ENCODE measurements at places on chromosomes 1 and 21.

DNA sequence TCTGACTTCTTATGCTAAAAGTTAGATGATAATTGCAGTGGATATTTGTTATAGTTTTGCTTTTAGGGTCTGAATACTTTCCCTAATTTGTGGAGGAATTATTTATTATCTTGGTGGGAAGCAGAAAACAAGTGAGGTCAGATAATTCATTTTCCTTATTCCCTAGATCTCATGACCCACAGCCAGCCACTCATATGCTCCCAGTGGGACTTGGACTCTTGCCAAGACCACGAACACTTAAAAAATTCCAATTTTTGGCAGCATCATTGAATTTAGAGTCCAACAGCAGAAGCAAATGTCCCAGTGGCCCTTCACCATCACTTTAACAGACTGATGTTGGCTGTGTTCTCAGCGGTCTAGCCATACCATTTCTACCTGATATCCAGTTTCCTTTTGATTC lies 204.2 kb downstream of the HMCN1 start:
- no peak for DNase-seq

- DNase-seq, result peak; percentile 29
Observed at GRCh38 chr1:7471836-7472235, 299.3 kb upstream of the VAMP3 start.

DNA sequence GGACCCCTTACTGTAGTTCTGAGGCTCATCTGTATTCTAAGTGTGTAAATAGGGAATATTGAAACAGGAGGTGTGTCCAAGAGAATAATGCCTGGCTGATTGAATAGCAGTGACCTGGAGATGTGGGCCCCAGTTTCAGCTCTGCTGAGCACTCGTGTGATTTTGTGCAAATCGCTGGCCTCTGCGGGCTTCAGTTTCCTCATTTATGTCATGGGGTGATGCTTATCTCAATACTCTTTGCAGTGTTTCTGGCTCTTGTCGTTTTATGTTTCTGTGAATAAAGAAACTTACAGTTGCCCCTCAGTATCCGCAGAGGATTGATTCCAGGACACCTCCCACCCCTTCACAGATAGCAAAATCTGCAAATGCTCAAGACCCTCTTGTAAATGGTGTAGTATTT lies 5.0 kb downstream of the COG2 start:
- DNase-seq, result no peak

DNA sequence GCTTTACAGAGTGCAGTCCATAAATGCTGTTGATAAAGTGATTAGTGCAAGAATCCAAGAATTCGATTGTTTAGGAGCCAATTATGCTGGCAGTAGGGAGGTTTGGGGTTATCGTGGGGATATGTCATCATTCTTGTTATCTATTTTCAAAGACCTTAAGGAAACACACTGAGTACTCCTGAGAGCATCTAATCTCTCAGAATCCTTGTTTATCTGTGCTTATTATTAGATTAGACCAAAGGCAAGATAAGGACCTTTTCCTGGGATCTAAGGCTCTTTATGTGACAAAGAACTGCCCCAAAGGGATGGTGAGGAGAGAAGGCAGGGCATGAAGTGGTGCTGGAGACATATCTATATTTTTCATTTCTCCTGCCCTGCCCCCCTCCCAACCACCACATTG lies 139.1 kb downstream of the TSEN15 start:
- no peak for DNase-seq

DNA sequence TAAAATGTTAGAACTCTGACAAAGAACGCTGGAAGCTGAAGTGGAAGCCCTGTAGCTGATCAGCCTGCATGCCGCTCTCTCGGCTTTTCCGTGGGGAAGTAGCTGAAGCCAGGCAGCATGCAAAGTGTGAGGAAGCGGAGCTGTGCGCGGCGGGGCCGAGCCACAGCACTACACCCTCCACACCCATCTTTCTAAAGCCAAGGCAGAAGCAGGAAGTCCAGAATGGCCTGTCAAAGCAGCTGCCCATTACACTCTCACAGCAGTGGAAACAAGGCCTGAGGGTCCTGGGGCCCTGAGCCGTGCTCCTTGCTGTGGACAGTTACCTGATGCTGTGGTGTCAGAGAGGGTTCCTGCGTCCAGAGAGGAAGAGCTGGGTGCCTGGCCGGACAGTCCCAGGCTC lies 69.6 kb downstream of the UBR4 start:
- DNase-seq, result no peak

DNA sequence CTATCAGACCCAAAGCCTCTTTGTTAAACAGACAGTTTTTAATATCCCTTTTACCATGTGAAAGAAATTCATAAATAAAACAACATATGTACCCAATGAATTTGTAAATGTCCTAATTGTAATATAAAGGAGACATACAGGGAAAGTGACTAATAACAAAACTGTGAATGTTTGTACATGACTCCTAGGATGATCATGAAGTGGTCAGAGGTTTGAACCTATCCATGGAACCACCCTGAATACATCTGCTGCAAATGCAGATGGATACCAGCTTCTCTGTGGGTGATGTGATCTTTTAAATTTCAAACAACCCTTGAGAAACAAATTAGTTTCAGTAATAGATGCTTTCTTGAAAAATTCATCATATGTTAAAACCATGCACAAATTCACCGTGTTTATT lies 16.7 kb upstream of the ACBD3 start:
- no peak for DNase-seq

- no peak for DNase-seq
Observed at GRCh38 chr21:33761441-33762036, 119.2 kb downstream of the ITSN1 start.

GRCh38 chr1:177864538-177865305 lies 105.1 kb downstream of the SEC16B start:
- peak; percentile 1 for DNase-seq

- DNase-seq, result no peak
Observed at GRCh38 chr21:32888971-32889370, 117.4 kb upstream of the PAXBP1 start.

- peak; percentile 96 for DNase-seq
Observed at GRCh38 chr21:42009831-42010506, at the start of gene ZBTB21. Gene ZBTB21 (minus strand): TSS chr21:42010360. CDS start chr21:41994095, 16,265 bp downstream.

- no peak for DNase-seq
Observed at GRCh38 chr1:39178541-39179431, 25.7 kb upstream of the MACF1 start.

- DNase-seq, result no peak
Observed at GRCh38 chr1:220750131-220750515, 2.0 kb downstream of the MTARC2 start.

GRCh38 chr1:66332548-66332901 lies 201.4 kb upstream of the SGIP1 start:
- no peak for DNase-seq

DNA sequence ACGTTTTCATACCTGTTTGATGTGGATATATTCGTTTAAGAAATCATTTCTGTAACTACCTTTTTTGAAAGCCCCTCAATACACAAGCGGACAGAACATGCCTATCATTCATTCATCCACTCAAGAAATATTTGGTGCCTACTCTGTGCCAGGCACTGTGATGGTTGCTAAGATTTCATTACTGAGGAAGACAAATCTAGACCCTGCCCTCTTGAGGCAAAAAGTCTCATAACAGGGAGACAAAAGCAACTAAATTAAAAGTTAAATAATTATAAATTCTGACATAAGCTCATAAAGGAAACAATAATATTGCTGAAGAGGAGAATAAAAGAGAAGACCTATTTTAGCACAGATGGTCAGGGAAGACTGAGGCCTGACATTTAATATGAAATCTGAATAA lies 203.5 kb upstream of the ZNHIT6 start:
- DNase-seq, result no peak

GRCh38 chr1:3779265-3779911 lies 6.8 kb downstream of the SMIM1 start:
- DNase-seq, result no peak

GRCh38 chr1:89545264-89546038 lies 20.8 kb downstream of the LRRC8B start:
- no peak for DNase-seq

DNA sequence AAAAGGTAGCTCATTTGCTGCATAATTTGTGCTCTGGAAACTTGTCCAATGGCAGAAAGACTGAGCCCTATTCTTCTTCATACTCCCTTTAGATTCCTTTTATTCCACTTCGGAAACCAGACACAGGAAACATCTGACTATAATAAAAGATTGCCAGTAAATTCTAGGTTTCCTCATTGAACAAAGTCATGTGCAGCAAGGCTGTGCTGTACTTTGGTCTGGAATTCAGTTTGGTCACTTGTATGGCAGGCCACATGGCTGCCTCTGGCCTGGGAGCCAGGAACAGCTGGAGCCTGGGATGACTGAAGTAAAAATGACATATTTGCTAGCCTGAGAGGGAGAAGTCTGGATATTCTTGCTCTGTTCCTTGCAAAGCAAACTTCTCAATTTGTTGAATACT lies 79.6 kb downstream of the ST3GAL3 start:
- DNase-seq, result no peak

DNA sequence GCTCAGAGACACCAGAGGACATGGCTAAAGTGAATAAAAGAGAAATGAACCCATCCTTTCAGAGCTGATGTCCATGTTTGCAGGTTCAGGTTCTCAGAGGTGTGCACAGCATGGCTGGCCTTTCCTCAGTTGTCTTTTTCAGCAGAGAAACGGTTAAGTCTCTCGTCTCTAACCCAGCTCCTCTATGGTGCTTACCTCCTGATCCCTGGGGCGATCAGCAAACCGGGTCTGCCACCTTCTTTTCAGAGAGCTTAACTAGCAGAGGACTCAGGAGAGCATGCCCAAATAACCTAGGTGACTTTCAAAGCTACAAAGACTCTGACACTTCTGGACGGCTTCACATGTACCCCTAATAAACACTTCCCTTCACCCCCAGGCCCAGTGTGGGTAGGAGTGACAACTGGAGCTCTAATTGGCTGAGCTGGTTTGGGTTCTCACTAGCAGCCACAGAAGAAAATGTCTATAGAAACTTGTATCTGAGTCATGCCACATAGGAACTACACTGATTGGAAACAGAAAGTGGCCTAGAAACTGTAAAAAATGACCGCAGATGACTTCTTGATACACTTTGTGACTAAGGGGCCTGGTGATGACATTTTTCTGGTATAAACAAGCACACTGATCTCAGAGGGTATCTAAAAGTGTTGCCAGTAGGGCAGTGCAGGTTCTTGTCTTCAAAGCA lies at the start of gene AIM2:
Gene AIM2 (minus strand): TSS at position 329 of the 682 bp plus-strand sequence. CDS start 3,267 bp downstream, outside the sequence.
- DNase-seq, result no peak

DNA sequence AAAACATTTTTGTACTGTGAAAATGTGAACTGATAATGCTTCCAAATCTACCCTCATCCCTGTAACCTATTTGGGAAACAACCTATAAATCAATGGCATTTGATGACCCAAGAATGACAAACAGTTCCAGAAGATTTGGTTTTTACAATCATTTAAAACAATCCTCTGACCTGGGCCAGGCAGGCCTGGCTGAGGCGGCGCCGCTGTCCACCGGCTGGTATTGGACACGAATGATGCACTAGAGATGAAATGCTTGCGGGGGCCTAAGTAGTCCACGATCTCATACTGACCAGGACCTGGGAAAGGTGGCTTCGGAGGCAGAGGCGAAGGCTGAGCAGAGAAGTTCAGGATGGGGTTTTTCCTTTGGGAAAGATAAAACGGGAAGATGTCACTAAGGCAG lies 41.5 kb downstream of the GRHL3 start:
- DNase-seq, result no peak

DNA sequence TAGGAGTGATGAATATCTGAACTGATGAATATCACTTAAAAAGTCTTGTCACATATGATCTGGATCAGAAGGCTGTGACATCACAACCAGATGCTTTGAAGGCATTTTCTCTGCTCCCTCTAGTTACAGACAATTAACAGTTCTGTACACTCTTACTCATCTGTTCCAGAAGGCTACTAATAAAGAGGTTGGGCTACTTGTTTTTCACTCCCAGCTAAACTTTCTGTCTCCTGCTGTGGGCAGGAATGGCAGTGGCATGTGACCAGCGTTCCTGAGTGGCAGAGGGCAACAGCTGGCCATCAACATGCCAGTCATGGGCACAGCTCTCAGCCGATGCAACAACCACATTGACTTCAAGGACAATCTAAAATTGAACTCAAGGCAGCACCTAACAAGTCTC lies 66.7 kb downstream of the SLC45A1 start:
- no peak for DNase-seq

- no peak for DNase-seq
Observed at GRCh38 chr1:208541225-208541855, 297.2 kb upstream of the PLXNA2 start.

DNA sequence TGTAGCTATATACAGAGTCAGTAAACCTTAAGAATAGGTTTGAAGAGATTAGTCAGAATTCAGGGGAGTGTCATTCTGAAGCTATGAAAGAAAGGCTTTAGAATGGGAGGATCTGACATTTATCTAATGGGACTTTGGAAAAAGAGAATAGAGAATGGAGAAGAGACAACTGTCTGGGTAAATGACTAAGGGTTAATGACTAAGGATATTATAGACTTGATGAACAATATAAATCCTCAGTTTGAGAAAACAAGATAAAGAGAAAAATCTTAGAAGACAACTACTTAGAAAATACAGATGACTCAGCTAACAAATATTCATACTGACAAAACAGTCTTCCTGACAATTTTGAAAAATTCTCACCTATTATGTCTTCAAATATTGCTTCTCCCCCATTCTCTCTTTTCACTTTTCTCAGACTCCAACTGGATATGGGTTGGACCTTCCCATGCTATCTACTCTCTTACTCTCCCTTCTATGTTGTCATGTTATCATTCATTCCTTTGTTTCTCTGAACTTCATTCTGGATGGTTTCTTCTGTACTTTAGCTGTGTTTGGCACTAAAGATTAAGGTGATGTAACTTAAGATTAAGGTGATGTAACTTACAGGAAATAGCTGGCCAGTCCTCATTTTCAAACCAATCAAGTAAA lies 20.4 kb downstream of the SLC16A1 start:
- DNase-seq, result no peak

GRCh38 chr1:62012095-62012494 lies 182.6 kb upstream of the L1TD1 start:
- DNase-seq, result no peak

DNA sequence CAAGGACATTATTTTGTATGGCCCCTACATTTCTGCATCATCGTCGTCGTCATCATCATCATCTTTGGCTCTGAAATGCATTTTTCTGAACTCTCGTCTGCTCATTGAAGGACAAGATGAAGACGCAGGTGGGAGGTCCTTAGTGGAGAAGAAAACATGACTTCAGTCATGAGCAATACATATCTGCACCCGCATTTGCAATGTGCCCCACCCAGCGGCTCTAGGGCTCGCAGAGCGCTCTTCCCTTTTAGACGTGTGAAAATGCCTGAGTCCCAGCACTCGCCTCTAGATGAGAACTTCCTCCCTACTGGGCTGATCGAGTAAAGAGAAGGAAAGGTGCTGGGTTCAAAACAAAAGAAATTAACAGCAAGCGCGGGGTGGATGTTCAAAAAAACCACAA lies 10.1 kb downstream of the C1orf174 start:
- DNase-seq, result no peak
